ENCODE measurements at places on chromosomes 12 and 14.

GRCh38 chr12:96766232-96766631, 140.8 kb upstream of the NEDD1 start:
- DNase-seq = no peak

- no peak for DNase-seq
Observed at GRCh38 chr12:14854586-14855183, 11.4 kb upstream of the ART4 start.

DNA sequence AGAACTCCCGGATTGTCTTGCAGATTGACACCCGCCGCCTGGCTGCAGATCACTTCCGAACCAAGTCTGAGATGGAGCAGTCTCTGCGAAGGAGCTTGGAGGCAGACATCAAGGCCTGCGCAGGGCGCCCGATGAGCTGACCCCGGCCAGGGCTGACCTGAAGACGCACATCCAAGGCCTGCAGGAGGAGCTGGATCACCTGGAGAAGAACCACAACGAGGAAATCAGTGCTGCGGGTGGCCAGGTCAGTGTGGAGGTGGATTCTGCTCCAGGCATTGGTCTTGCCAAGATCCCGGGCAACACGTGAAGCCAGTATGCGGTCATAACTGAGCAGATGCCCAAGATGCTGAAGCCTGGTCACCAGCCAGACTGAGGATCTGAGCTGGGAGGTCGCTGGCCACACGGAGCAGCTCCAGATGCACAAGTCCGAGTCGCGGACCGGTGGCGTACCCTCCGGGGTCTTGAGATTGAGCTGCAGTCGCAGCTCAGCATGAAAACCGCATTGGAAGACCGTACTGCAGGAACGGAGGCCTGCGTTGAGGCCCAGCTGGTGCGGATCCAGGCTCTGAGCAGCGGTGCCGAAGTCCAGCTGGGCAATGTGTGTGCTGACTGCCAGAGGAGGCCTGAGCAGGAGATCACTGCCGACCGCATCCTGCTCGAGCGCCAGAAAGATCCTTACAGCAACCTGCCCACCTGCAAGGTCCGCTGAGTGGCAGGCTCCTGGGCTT, 12.4 kb upstream of the A2M start:
- peak; percentile 44 for DNase-seq

GRCh38 chr14:101737414-101738339, 23.8 kb upstream of the PPP2R5C start:
- DNase-seq = peak; percentile 73

DNA sequence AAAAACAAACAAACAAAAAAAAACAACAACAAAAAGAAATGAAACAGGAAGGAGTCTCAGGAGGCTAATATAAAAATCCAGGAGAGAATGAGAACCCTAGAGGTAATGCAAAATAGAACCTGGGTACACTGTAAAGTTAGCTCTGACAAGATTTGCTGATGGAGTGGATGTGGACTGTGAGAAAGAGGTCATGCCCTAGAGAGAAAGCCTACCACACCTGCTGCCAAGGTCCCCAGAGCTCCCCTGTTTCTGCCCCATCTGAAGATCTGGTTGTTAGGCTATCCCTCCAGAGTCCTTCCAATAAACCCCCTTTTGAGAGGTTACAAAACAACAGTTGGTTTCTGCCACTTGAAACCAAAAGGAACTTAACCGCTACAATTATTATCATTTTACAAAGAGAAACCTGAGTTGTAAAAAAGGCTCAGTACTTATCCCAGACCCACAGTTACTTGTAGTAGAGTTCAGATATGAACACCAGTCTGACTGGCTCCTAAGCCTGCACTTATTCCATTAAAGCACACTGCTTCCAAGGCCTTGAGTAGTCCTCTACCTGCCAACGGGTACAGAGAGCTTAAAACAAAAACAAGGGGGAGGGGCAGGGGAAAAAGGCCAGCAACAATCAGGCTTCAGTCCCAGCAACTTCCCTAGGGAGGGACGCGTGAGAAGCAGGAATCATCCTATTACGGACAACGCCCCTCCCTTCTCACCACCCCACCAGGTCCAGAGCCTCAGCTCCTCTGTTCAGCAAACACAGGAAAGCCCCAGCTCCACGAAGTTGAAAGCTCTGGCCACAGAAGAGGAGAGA, 27.7 kb downstream of the PPP1R13B start:
- DNase-seq = no peak

DNA sequence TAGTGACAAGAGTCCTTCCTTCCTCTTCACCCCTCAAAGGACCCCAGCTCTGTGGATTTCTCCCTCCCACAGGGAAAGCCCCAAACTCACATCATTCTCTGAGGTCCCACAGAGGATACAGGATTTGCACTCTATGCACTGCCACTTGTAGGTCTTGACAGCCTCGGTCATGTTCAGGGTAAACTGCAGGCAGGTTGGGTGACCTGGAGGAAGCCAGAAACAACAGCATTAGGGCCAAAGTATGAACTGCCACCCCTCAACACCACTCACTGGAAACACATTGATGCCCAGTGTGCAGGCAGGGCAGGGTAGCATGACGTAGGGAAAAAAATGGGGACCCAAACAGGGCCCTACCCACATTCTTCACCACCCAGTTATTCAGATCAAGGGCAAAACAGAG, 264.4 kb downstream of the DPF3 start:
- DNase-seq = no peak

- no peak for DNase-seq
Observed at GRCh38 chr12:89791286-89791685, 82.6 kb upstream of the ATP2B1 start.

- peak; percentile 73 for DNase-seq
Observed at GRCh38 chr12:56358836-56359532, 923 bp downstream of the STAT2 start.

DNA sequence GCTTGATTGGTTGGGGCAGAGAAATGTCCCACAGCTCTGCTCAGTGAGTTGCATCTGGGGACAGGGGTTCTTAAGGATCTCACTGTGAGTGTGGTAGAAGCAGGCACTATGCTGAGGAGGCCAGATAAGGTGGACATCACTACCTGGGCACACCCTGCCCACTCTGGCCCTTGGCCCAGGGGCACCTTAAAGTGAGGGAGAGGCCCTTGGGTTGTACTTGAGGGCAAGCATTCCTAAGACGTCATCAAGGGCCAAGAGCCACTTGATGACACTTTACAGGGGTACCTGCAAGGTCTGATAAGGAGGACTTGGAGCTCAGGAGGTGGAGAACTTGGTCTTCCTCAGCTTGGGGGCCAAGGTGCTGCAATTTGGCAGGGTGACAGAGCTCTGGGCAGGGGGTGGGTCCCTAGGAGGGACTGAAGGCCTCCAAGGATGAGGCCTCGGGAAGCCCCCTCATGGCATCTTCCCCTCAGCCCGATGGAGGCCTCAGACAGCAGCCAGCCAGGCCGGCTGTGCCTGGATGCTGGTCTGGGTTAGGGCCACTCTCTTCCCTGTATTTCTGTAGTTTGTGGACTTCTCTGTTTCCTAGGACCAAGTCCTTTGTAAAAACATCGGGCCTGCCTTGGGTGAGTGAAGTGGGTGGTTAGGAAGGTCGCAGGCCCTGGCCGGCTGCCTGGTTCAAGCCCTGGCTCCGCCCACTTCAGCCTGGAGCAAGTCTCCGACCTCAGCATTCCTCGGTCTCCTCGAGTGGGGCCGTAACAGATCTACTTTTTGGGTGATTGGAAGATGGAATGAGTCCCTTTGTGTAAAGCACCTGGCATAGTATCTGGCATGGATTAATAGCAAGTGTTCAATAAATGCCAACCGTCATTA, 24.8 kb downstream of the GPR68 start:
- DNase-seq = no peak

- DNase-seq = no peak
Observed at GRCh38 chr14:73277376-73277775, 40.1 kb downstream of the PAPLN start.

GRCh38 chr14:58280954-58281787, 17.2 kb upstream of the ARID4A start:
- DNase-seq = peak; percentile 75

- DNase-seq = no peak
Observed at GRCh38 chr12:57631566-57632072, 1.4 kb downstream of the B4GALNT1 start.

DNA sequence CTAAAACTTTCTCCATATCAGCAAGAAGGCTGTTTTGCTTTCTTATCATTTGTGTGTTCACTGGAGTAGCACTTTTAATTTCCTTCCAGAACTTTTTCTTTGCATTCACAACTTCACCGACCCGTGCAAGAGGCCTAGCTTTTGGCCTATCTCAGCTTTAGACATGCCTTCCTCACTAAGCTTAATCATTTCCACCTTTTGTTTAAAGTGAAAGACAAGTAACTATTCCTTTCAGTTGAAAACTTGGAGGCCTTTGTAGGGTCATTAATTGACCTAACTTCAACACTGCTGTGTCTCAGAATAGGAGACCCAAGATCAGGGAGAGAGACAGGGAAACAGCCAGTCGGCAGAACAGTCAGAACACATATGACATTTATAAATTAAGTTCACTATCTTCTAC, 39.3 kb downstream of the BBS10 start:
- DNase-seq = no peak

DNA sequence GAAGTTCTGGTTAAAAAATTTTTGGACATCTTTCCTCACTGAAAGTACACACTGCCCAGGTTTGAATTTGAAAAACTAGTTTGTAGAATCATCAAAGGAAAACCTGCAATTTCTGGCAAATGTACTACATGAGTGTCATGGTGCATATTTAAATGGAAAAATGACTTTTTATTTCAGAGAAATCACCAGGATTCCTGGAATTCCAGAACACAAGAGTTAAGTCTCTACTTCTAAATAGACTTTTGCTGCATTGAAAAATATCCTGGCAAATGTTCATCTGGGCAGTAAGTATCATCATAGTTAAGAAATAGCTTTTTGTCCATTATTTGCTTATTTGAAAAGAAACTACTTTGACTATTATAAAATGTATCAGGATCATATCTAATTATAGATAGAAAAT, 275.1 kb downstream of the PRKD1 start:
- no peak for DNase-seq

DNA sequence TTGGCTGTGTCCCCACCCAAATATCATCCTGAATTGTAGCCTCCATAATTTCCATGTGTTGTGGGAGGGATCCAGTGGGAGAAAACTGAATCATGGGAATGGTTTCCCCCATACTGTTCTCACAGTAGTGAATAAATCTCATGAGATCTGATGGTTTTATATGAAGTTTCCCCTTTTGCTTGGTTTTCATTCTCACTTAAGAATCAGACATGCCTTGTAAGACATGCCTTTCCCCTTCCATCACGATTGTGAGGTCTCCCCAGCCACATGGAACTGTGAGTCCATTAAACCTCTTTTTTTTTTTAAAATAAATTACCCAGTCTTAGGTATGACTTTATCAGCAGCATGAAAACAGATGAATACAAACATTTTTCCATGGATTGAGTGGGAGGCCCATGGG, 652.9 kb downstream of the ETNK1 start:
- no peak for DNase-seq

DNA sequence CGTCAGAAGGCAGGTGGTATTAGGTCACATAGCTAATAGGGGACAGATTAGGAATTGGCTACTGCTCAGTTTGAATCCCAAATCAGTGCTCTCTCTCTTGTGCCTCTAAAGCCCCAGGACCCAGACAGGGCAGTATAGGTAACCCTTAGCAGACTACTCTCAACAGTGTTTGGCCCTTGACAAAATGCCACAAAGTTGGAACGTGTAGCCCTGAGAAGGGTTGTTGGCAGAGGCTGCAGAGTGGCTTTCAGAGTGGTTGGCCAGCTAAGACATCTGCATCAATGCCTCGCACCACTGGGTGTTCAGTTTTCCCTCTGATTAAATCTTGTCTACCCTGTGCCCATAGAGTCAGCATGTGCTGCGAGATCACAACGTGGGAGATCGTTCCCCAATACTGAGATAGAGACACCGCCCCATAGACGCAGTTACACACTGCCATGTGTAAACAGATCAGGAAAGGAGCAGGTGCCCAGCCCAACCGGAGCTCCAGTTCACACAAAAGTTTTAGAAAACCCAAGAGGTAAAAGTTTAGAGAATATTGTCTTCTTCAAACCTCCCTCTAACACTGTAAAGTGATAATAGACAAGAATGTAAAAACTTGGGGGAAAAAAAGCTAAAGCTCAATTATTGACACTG, 48.3 kb downstream of the EML1 start:
- DNase-seq = no peak

GRCh38 chr12:44584625-44585024, 291.5 kb downstream of the NELL2 start:
- DNase-seq = no peak

GRCh38 chr14:74852922-74853530, 22.9 kb downstream of the PROX2 start:
- DNase-seq = no peak

GRCh38 chr12:52837781-52838608, 3.9 kb upstream of the KRT79 start:
- DNase-seq = no peak

DNA sequence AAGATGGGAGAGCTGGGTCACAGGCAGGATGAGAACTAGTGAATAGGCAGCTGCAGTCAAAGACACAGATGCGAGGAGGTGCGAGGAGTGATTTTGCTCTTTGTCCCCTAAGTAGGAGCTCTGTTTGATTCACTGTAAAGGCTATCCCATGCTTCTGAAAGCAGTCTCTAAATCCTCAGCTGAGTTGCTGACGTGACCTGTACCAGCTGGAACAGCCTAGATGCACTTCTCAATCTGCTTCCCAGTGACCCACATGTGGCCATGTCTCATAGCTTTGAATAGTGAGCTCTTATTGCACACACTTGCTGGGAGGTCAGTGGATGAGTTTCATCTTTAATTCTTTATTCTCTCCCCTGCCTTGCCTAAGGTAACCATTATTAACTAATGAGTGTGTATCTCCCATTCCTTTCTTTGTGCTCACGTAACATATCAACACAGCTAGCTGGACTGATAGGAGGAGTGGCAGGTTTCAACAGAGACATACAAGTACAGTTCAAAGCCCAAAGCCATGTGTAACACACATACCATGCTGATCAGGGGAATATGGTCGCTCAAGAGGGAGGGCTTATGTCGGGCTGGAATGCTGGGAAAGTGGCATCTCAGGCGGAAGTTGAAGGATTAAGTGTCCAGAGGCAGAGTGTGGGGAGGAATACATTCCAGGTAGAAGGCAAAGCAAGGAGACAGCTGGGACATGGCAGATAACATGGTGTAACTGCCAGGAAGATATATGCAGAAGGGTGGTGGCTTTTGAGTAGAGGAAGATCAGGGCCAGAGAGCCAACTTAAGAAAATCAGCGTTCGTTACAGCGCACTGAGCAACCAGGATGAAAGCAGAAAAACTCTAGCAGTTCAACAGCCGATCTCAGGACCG, 15.4 kb upstream of the YY1 start:
- DNase-seq = peak; percentile 64
